ENCODE measurements at places on chromosomes 13 and 19.

GRCh38 chr13:110529522-110530311, 31.8 kb downstream of the RAB20 start:
- no peak for DNase-seq

GRCh38 chr19:742540-743075, 8.3 kb upstream of the MISP start:
- no peak for DNase-seq

DNA sequence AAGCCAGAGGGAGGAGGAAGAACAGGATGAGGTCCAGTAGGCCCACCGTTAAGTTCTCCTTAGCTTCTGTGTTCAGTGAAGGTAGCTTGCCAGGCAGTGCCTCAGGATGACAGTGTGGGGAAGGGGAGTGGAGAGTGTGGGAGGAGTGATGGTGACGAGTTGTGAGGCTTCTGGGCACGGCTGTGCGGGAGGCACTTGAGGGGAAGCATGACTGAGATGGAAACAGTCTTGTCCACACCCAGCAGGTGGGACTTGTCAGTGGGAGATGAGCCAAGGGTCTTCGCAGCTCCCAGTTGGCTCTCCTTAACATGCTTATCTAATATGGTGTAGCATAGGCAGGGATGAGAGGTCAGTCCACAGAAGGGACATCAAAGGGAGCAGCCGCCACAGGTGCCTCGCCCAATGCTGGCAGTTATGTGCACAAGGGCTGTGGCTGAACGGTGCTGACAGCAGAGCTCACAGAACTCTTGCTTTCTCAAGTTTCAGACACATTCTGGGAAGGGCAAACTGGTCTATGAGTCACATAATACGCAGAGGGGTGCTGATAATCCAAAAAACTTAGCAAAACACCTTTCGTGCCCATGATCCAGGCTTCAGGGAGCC, 47.5 kb downstream of the OXGR1 start:
- no peak for DNase-seq

- DNase-seq = no peak
Measured at GRCh38 chr13:48636550-48636949, 17.2 kb upstream of the CYSLTR2 start.

GRCh38 chr19:12884627-12884925, 2.4 kb downstream of the KLF1 start:
- DNase-seq = no peak

- DNase-seq = no peak
Measured at GRCh38 chr13:109697936-109698335, 88.4 kb downstream of the IRS2 start.

- DNase-seq = no peak
Measured at GRCh38 chr13:40160618-40161350, 505.3 kb downstream of the COG6 start.

DNA sequence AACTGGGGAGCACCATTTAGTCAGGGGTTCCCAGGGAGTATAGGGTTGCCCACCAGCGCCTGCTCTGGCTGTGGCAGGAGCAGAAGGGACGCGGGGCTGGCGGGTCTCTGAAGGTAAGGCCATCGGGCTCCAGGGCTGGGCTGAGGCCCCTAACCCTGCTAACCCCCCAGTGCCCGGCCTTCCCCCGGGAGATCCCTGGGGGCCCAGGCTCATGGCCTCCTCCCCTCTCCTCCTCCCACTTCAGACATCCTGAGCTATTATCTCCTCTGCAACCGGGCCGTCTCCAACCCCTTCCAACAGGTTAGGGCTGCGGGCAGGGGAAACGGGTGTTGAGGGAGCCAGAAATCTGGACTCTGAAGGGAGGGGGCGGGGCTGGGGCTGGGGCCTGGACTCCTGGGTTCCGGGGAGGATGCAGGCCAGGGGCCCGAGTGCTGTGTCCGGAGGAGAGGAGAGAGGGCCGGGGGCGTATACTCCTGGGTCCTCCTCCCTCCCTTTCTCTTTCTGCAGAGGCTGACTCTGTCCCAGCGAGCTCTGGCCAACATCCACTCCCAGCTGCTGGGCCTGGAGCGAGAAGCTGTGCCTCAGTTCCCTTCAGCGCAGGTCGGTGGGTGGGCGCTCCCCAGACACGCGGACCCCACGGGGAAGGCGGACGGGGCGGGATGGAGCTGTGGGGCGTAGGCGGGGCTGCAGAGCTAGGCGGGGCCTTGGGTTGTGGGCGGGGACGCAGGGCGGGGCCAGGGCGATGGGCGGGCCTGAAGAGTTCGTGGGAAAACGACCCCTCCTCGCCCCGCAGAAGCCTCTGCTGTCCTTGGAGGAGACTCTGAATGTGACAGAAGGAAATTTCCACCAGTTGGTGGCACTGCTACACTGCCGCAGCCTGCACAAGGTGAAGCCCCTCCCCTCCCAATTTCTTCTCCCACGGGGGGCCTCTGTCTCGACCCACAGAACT, 15.3 kb downstream of the TTYH1 start:
- DNase-seq = peak; percentile 74
